ENCODE measurements at places on chromosomes 6 and 20.

DNA sequence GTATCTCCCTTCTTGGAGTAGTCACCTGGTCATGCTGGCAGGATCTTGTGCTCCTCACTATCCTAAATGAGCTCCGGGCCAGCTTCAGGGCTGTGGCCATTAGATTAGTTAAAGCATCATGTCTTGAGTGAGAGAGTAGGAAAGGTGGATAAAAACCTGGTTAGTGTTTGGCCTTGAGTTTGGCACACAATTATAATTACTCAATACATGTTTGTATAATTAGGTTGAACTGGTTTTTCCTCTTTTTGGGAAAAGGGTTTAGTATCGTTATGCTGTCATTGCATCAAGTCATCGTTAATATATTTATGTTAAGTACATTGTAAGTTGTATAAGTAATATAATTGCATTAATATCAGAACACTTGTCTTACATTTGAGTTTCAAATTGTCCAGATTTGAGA lies 126.3 kb downstream of the CDKAL1 start:
- H3K36me3 ChIP-seq: no peaks in the 10 kb centered on the region
- no peaks in the 10 kb centered on the region for H3K27me3 ChIP-seq
- DNase-seq: no peak
- no peak overlapping the region for H3K4me3 ChIP-seq
- peaks cover 35% of the 10 kb centered on the region for H3K4me1 ChIP-seq

GRCh38 chr6:30775104-30775503 lies 30.8 kb upstream of the IER3 start:
- DNase-seq: no peak
- no peaks in the 10 kb centered on the region for H3K36me3 ChIP-seq
- peaks cover 13% of the 10 kb centered on the region for H3K4me1 ChIP-seq
- H3K27me3 ChIP-seq: no peaks in the 10 kb centered on the region

- peak; percentile 63 for DNase-seq
- peaks cover 25% of the 10 kb centered on the region for H3K36me3 ChIP-seq
- peak overlapping the region; percentile 69 for H3K27ac ChIP-seq
- peaks cover 11% of the 10 kb centered on the region for H3K4me1 ChIP-seq
- H3K27me3 ChIP-seq: no peaks in the 10 kb centered on the region
- H3K4me3 ChIP-seq: peak overlapping the region; percentile 81
Measured at GRCh38 chr6:166998256-166999144, 697 bp upstream of the CEP43 start.

GRCh38 chr6:49713346-49713745 lies at the start of gene CRISP2:
CRISP2 (minus strand) TSS chr6:49713543; CDS start chr6:49709196, 4,347 bp downstream.
- no peaks in the 10 kb centered on the region for H3K4me1 ChIP-seq
- H3K4me3 ChIP-seq: no peak within 1 kb of the TSS
- H3K27ac ChIP-seq: no peak within 1 kb of the TSS
- H3K27me3 ChIP-seq: peaks cover 31% of the 10 kb centered on the region
- no peaks in the 10 kb centered on the region for H3K36me3 ChIP-seq
- no peak for DNase-seq

DNA sequence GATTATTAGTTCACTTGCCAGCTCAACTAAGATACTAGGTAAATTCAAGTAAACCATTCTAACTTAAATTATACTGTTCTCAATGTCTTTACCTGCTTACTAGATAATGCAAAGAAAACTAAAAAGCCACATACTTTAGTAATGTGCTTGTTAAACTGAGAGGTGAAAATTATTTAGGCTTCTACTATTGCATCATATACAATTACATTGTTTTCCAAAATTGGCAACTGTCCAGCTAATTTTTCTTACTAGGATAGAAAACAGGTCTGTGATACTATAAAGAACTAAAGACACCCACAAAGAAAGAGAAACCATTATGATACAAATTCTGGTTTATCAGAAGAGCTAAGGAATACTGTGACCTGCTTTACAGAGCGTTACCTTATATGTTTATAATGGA lies 45.6 kb upstream of the ALDH8A1 start:
- H3K4me3 ChIP-seq: no peak overlapping the region
- peaks cover 69% of the 10 kb centered on the region for H3K36me3 ChIP-seq
- no peaks in the 10 kb centered on the region for H3K27me3 ChIP-seq
- H3K27ac ChIP-seq: no peak overlapping the region

DNA sequence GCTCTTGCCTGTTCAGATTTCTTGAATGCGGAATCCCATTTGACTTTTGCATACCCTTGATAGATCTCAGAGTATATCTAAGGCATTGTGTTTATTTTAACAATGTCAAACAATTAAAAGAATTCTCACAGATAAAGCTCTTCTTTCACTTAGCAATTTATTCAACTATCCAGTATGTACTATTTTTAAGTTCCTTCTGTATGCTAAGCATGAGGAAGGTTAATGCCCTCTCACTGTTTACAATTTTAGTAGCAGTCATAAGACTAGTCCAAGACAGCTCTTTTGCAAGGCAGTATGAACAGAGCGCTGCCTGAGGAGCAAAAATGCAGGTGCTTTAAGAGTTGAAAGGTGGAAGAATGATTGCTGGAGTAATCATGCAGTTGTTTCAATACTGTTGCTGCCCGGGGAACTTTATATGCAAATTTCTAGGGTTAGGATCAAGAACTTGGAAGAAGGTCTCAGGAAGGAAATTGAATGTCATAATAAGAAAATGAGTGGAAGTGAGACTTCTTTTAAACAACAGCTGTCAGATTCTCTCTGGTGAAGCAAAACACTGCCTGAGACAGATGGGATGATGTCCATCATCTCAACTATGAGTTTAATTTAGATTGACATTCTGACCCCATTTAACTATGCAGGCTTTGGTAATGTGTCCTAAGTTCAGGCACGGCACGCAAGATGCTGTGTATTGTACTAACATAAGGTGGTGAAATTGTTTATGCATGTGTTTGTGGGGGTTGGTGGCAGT lies 1303.5 kb upstream of the CITED2 start:
- H3K4me3 ChIP-seq: no peak overlapping the region
- no peaks in the 10 kb centered on the region for H3K36me3 ChIP-seq
- no peak overlapping the region for H3K27ac ChIP-seq

DNA sequence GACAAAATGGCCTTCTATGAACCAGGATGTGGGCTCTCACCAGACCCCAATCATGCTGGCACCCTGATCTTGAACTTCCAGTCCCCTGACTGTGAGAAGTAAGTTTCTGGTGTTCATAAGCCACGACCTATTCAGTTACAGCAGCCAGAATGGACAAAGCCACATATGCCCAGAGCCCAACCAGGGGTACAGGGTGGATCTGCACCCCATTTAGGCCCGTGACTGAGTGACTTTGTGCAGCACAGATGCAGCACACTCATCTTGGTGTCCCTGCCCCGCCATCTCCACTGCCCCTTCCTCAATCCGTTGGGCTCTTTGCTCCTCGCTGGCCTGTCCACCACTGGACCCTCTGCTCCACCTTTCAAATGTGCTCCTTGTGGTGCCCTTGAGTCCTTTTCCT lies 205.6 kb downstream of the QKI start:
- no peaks in the 10 kb centered on the region for H3K27me3 ChIP-seq
- H3K4me3 ChIP-seq: no peak overlapping the region
- no peak for DNase-seq
- H3K36me3 ChIP-seq: no peaks in the 10 kb centered on the region

- H3K4me3 ChIP-seq: no peak overlapping the region
- DNase-seq: no peak
- no peaks in the 10 kb centered on the region for H3K36me3 ChIP-seq
- H3K27ac ChIP-seq: no peak overlapping the region
- no peaks in the 10 kb centered on the region for H3K4me1 ChIP-seq
- no peaks in the 10 kb centered on the region for H3K27me3 ChIP-seq
Measured at GRCh38 chr20:7716286-7716972, 223.8 kb downstream of the HAO1 start.

GRCh38 chr6:152552616-152553209 lies 84.4 kb downstream of the SYNE1 start:
- no peak overlapping the region for H3K4me3 ChIP-seq
- H3K36me3 ChIP-seq: no peaks in the 10 kb centered on the region
- no peaks in the 10 kb centered on the region for H3K27me3 ChIP-seq
- H3K4me1 ChIP-seq: no peaks in the 10 kb centered on the region
- no peak for DNase-seq
- H3K27ac ChIP-seq: no peak overlapping the region

DNA sequence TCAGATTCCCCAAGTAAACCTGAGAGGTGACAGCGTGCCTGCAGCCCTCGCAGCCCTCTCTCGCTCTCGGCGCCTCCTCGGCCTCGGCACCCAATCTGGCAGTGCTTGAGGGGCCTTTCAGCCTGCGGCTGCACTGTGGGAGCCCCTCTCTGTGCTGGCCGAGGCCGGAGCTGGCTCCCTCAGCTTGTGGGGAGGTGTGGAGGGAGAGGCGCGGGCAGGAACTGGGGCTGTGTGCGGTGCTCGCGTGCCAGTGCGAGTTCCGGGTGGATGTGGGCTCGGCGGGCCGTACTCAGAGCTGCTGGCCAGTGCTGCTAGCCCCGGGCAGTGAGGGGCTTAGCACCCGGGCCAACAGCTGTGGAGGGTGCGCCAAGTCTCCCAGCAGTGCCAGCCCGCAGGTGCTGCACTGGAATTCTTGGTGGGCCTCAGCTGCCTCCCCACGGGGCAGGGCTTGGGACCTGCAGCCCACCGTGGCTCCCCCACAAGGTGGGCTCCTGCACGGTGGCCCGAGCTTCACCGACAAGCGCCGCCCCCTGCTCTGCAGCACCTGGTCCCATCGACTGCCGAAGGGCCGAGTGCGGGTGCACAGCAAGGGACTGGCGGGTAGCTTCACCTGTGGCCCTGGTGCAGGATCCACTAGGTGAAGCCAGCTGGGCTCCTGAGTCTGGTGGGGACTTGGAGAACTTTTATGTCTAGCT lies 809.7 kb upstream of the ADGRB3 start:
- no peaks in the 10 kb centered on the region for H3K27me3 ChIP-seq
- H3K36me3 ChIP-seq: no peaks in the 10 kb centered on the region
- no peak overlapping the region for H3K4me3 ChIP-seq
- DNase-seq: no peak
- H3K4me1 ChIP-seq: no peaks in the 10 kb centered on the region

GRCh38 chr20:13772529-13772928 lies 12.2 kb downstream of the ESF1 start:
- H3K36me3 ChIP-seq: peaks cover 96% of the 10 kb centered on the region
- no peak overlapping the region for H3K4me3 ChIP-seq
- no peak for DNase-seq

- H3K27ac ChIP-seq: peak overlapping the region; percentile 88
- H3K36me3 ChIP-seq: no peaks in the 10 kb centered on the region
- H3K4me1 ChIP-seq: peaks cover 25% of the 10 kb centered on the region
Measured at GRCh38 chr6:139568956-139569538, 194.6 kb upstream of the CITED2 start.

DNA sequence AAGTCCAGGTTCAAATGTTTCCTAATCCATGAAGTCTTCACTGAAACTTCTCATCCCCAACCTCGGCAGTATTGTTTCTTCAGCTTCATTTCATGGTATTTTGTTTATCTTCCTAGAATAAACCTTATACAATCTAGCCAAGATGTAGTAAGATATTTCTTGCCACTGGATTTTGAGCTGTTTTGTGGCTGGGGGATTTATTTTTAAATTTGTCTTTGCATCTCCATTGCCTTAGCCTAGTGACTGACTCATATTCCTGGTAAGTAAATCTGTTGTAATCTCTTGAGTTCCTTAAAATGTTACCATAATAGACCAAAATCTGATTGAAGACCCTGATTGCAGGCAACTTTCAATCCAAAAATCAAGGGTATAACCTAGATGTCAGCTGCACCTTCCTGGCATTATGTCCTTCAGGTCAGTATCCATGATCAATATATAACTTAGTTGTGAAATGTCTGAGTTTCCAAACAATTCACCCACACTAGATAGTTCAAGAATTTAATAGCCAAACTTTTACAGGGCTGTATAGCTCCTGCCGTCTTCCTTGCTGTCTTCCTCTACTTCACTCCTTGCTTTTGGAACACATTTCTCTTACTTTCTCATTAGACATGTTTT lies 4.7 kb upstream of the TRMT11 start:
- no peaks in the 10 kb centered on the region for H3K27me3 ChIP-seq
- no peak overlapping the region for H3K4me3 ChIP-seq
- H3K27ac ChIP-seq: no peak overlapping the region
- H3K36me3 ChIP-seq: no peaks in the 10 kb centered on the region
- peaks cover 16% of the 10 kb centered on the region for H3K4me1 ChIP-seq

DNA sequence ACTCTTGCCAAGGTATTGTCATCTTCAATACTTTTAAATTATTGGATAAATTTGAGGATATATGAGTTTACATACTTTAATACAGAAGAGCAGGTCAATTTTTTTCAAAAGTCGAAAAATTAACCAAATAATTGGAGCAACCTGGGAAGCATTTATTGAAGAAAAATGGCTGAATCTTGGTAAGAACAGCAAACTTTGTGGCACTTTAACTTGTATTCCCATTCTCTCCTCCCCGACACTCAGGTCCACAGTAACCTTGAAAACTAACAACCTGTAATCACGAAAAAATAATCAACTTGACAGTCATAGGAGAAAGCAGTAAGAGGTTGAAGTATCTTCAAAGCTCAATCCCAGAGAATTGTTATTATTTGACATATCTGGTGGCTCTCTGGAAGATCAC lies 55.6 kb downstream of the THEMIS start:
- H3K4me3 ChIP-seq: no peak overlapping the region
- no peak overlapping the region for H3K27ac ChIP-seq
- DNase-seq: no peak
- H3K27me3 ChIP-seq: no peaks in the 10 kb centered on the region

DNA sequence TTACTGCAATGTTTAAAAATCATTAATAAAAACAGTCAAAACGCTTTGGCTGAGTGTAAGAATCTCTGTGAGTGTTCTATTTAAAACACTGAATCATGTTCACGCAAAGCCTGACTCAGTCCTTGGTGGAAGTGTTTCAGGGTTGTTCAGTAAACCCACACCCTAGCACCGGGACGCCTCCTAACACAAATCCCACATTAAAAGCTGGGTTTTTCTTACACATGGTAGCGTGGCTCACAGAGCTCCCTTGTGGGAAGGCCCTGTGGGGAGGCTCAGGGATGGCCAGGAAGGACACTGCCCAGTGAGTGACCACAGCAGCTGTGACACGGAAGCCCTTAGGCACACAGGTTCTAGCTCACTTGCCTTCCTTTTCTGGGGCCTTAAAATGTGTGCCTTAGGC lies 80.2 kb downstream of the GMPR start:
- H3K36me3 ChIP-seq: no peaks in the 10 kb centered on the region
- no peaks in the 10 kb centered on the region for H3K27me3 ChIP-seq
- DNase-seq: no peak
- H3K4me1 ChIP-seq: peaks cover 25% of the 10 kb centered on the region
- no peak overlapping the region for H3K27ac ChIP-seq

- H3K36me3 ChIP-seq: peaks cover 9% of the 10 kb centered on the region
- peak overlapping the region; percentile 86 for H3K27ac ChIP-seq
- no peaks in the 10 kb centered on the region for H3K27me3 ChIP-seq
- DNase-seq: no peak
Measured at GRCh38 chr6:144285548-144285797, 338 bp downstream of the UTRN start.

DNA sequence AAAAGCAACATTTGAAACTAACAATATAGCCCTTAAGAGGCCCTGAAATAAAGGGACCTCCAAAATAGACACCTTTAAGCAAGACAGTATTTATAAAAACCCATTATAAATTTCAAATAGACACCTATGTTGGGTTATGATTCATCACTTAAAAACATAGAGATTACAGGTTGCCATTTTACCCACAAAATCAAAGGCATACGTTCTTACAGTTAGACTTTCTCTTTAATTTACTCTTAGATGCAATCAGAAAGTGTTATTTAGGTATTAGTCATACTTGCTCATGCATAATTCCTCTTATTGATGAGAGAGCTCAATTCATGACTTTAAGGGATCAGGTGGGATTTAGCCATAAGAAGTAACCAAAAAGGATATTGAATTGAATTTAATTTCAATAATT lies 51.5 kb upstream of the TMEM200A start:
- H3K27ac ChIP-seq: no peak overlapping the region
- no peaks in the 10 kb centered on the region for H3K27me3 ChIP-seq
- H3K36me3 ChIP-seq: no peaks in the 10 kb centered on the region
- no peak for DNase-seq

Data from RWPE2 (cell line).